ENCODE measurements at places on chromosomes 4 and X.

DNA sequence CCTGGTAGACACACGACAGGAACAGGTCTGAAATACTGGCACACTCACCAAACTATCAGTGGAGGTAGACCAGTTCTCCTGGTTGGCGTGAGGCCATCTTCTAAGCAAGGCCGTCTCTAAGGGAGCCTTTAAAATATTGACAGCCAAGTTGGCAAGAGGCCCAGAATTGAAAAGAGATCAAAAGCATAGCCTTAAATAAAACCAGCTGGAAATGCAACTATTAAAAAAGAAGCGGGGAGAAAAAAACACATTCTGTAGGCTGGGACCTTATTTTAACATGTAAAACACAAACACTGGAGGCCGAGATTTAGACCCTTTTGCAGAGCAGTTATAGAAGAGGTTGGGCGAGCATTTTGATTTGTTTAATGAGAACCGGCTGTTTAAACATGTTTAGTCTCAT lies 233.0 kb upstream of the CLNK start:
- DNase-seq, result no peak

- DNase-seq, result no peak
These were observed 124.3 kb downstream of the ADGRA3 start for GRCh38 chr4:22391551-22391950.

- DNase-seq, result no peak
These were observed 1025.5 kb downstream of the STIM2 start for GRCh38 chr4:27886120-27886519.

- DNase-seq, result no peak
These were observed 394.7 kb downstream of the GALNTL6 start for GRCh38 chr4:172207886-172208285.

DNA sequence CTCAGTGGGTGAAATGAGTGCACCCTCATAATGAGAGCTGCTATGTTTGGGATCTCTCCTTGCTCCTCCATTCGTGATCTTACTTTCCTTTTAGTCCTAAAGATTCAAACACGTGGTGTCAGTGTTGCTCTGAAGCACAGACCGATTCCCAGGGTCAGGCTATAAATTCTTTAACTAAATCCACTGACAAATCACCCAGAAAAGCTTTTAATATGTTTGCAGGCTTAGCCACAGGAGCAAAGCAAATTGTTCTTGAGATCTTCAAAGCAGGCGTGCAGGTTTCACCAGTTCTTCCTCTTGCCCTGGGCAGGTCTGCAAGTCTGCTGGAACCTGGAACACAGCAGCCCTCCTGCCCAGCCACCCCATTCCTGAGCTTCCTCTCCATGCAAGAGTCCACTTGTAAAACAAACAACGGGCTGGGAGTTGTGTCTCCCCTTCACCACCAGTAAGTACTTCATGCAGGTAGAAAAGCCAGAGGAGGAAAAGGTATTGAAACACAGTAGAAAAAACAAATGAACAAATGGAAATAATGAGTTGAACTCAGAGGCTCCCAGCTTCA lies 70.1 kb upstream of the ENPP6 start:
- no peak for DNase-seq

DNA sequence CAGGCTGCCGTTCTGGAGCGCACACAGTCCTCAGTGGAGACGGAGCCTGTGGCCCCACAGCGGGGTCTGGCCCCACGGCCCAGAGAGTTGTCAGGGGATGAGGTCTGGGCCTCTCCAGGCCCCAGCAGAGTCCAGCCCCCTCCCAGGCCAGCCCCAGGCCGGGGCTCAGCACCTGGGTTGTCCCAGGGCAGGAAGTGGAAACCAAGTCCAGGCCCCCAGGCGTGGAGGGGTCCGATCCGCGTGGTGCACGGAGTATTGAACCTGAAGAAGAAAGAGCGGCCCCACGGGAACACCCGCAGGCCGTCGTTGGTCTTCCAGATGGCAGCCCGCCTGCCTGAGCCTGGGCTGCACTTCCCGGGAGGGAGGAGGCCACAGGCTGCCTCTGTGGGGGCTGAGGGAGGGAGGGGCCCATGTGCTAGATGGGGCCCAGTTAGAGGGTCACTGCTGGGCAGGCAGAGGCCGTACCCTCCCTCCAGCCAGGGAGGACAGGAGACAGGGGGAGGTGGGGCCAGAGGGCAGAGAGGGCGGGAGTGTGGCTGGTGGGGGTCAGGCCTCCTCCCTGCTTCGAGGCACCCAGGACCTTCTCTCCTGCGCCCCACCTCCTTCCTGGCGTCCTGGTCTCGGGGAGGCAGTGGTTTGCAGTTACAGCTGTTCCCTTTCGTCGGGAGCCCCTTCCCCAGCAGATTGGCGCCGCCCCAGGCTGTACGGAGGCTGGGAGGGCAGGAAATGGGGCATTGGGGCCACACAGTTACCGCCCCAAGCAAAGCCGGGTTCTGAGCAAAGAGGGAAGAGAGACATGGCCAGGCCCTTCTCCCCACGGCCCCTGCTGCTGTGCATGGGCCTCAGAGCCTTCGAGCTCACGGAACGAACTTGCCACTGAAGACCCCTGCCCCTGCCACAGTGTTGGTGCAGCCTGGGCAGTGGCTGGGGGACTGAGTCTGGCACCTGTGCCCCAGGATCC lies 8.1 kb downstream of the HGFAC start:
- no peak for DNase-seq

DNA sequence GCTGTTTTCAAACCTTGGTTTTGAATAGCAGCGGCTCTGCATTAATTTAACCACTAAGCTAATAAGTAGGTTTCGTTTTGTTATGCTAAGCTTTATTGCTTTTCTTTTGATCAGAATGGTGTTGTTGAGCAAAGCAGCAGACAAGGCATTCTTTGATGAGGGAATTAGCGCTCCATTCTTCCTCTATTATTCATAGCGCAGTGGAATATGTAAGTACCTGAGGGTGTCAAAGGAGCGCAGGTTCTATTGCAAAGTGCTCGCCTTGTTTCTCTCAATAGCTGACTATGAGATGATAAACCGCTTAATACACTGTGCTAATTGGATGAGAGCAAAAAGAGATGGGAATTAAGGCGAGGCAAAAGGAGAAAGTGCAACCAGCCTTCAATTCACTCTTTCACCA lies 16.3 kb downstream of the ARX start:
- no peak for DNase-seq

DNA sequence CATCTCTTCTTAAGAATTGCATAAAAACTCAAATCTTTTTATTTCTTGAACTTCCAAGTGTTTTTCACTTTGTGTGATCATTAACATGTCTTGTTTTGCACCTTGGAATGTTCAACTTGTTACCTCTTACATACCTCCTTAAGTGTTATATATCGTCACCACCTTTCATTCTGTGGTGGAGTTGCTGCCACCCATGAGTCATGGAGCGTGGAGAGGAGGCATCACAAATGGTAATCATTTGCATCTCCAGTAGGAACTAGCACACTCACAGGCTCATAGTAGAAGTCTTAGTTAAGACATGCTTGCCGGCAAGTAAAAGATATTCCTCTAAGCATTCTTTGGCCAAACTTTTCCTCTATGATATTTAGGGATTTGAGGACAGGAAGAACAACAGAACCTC lies 67.0 kb upstream of the VCX start:
- no peak for DNase-seq

Measured in activated CD8-positive, alpha-beta memory T cell treated with anti-CD3 and anti-CD28 coated beads for 1 hour (primary cell).